Mesothelial cell of epicardium (in vitro differentiated cells): ENCODE measurements at places on chromosomes 4 and X.

GRCh38 chr4:164116286-164116685 lies 621.8 kb downstream of the TMA16 start:
- no peak for DNase-seq

DNA sequence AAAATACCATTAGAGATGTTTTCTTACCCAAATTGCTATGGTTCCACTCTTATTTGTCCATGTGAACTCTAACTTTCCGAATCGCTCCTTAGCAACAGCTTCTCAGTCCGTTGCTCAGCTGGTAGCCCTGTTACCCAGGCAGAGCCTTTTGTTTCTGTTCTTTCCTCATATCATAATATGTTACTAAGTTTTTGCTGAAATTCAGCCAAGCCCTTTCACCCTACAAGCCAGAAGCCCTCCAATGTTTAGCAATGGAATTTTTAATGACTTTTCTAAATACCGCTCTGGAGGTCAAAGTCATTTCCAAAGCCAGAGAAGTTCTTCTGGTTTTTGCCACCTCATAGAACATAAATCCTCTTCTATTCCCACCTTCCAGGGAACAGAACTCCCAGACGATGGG lies 1029.5 kb downstream of the C4orf33 start:
- no peak for DNase-seq

- no peak for DNase-seq
These were observed 148.9 kb upstream of the JADE1 start for GRCh38 chr4:128660361-128661215.

GRCh38 chrX:132442691-132443090 lies 46.1 kb downstream of the MBNL3 start:
- no peak for DNase-seq

GRCh38 chr4:20158195-20158594 lies 93.5 kb upstream of the SLIT2 start:
- DNase-seq, result no peak
